Mesothelial cell of epicardium (in vitro differentiated cells): ENCODE measurements at places on chromosomes 2 and 18.
A peak's percentile ranks its signal among the peaks of the same experiment; 100 is the strongest.

DNA sequence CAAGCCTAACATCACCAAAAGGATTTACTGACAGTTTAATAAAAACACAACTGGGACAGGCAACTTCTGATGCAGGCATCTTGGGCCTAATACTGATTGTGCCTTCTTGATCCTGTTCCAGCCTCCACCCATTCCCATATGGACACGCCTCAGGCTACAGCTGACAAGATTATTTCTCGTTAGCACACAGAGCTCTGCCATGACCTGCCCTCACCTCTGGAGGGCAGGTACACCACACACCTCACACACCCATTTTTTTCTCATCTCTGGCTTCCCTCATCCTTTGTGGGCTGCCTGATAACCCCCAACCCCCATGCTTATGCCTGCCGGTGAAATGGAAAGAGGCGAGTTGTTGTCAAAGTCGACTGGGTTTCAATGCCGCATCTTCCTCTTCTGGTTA is 147.0 kb downstream of the ANTXR1 start:
- no peak for DNase-seq

- DNase-seq, result no peak
Measured at GRCh38 chr2:158049129-158049855, 52.4 kb upstream of the UPP2 start.

DNA sequence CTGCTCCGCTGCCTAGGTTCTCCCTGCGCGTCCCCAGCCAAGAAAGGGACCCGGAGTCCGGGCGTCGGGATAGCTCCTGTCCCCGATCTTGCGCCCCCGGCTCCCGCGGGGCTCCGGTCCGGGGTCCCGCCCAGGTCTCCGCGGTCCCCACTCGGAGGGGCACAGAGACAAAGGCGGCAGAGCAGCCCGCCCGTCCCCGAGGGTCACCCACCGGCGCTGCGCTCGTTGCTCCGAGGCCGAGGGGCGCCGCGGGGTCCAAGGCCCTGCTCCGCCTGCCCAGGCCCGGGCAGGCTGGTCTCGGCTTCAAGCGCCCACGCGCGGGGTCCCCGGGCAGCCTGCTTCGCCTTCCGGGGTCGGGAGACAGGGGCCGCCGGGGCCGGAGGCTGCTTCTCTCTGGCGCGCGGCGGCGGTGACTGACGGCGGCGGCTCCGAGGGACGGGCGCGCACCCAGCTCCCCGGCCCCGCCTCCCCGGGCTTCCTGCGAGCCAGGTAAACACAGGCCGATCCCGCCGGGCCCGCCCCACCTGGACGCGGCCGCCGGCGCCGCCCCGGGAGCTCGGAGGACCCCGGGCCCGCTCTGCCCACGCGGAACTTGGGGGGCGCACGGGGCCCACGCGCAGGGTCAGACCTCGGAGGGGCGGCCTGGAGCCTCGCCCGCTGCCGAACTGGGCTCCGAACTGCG is at the start of gene MBP:
MBP (minus strand) TSS at position 415 of the 682 bp plus-strand sequence. CDS start 27,522 bp downstream, outside the sequence.
- peak; percentile 72 for DNase-seq

- no peak for DNase-seq
Measured at GRCh38 chr2:150219861-150220260, 267.6 kb downstream of the RND3 start.

- DNase-seq, result no peak
Measured at GRCh38 chr2:9741110-9741509, 102.2 kb upstream of the TAF1B start.

GRCh38 chr2:164933671-164934189 is 21.6 kb downstream of the SLC38A11 start:
- DNase-seq, result no peak

- no peak for DNase-seq
Measured at GRCh38 chr2:16630463-16630862, 35.2 kb downstream of the CYRIA start.

- no peak for DNase-seq
Measured at GRCh38 chr2:173854840-173855239, 110.3 kb downstream of the SP3 start.
